ENCODE measurements at places on chromosomes 2 and 18.

- no peak for DNase-seq
Observed at GRCh38 chr2:187552828-187553681, 1.2 kb downstream of the TFPI start.

- no peak for DNase-seq
Observed at GRCh38 chr2:225458431-225459117, 59.1 kb downstream of the NYAP2 start.

- DNase-seq: no peak
Observed at GRCh38 chr2:235170536-235171521, 219.0 kb downstream of the SH3BP4 start.

- no peak for DNase-seq
Observed at GRCh38 chr2:120683081-120683480, 52.6 kb upstream of the GLI2 start.

DNA sequence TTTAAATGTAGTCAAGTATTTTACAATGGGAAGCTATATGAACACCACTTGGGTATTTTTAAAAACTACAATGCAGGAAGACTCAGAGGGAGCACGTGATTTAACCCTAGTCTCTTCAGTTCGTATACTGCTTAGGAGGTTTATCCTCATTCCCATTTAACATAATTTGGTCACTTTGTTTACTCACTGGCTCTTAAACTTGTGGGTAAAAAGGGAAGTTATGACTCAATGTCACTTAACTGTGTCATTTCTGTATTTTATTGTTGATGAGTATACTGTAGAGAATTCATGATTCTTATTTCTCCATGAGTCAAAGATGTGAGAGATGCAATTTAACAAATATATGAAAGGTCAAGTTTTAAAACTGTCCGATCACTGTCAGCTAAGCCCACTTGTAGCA lies 48.2 kb downstream of the SLC66A3 start:
- no peak for DNase-seq

GRCh38 chr2:204134421-204134820 lies 197.9 kb downstream of the ICOS start:
- no peak for DNase-seq

- no peak for DNase-seq
Observed at GRCh38 chr2:19762959-19763605, 138.7 kb downstream of the TTC32 start.
